Muscle of leg (tissue), 16 donors: ENCODE measurements at places on chromosomes 2 and 18. TPM values are rescaled to one million over a fixed set of nuclear protein-coding genes. Genes with fewer than 3 reads are reported as not detected.

- H3K36me3 ChIP-seq = no peaks in the 10 kb centered on the region
- H3K4me1 ChIP-seq = peaks cover 22% of the 10 kb centered on the region
- H3K27me3 ChIP-seq = peaks cover 3% of the 10 kb centered on the region
- H3K27ac ChIP-seq = no peak overlapping the region
These were observed 134.8 kb downstream of the SH3BP4 start for GRCh38 chr2:235086481-235087184.

- H3K4me1 ChIP-seq = no peaks in the 10 kb centered on the region
- H3K27me3 ChIP-seq = no peaks in the 10 kb centered on the region
- H3K27ac ChIP-seq = no peak overlapping the region
- no peak for DNase-seq
These were observed 104.5 kb downstream of the OSBPL6 start for GRCh38 chr2:178298785-178299212.

- no peak overlapping the region for H3K4me3 ChIP-seq
- H3K27me3 ChIP-seq = no peaks in the 10 kb centered on the region
- no peak overlapping the region for H3K27ac ChIP-seq
These were observed 272.3 kb downstream of the RAD51AP2 start for GRCh38 chr2:17245906-17246305.

The ARHGAP15 gene
- 8.8 TPM for polyA plus RNA-seq

The CTNNA2 gene
- polyA plus RNA-seq = 0.69 TPM

GRCh38 chr2:230821261-230821990 is 43.3 kb upstream of the ITM2C start:
- H3K27me3 ChIP-seq = peaks cover 6% of the 10 kb centered on the region
- peaks cover 26% of the 10 kb centered on the region for H3K36me3 ChIP-seq
- no peak overlapping the region for H3K4me3 ChIP-seq
- no peak overlapping the region for H3K27ac ChIP-seq
- no peak for DNase-seq

The TNFAIP6 gene
- polyA plus RNA-seq = 23.5 TPM

DNA sequence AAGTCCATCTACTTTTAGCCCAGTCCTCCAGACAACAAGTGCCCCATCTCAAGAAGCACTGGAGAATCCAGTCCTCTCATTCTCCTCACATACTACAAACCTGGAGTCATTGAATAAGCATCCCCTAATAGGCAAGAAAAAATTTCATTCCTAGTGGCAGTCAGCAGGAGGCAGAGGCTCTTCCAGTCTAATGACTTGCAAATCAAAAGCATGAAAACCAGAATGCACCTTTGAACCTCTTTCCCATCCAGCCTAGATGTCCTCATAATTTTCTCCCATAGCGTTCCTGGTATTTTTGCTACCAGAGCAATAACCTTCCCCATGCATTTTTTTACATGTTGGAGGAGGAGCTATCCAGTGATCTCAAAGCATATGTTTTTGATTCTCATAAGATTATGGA is 252.6 kb downstream of the TTC32 start:
- no peaks in the 10 kb centered on the region for H3K36me3 ChIP-seq
- H3K4me1 ChIP-seq = no peaks in the 10 kb centered on the region
- H3K4me3 ChIP-seq = no peak overlapping the region
- DNase-seq = peak; percentile 63
- no peaks in the 10 kb centered on the region for H3K27me3 ChIP-seq

The CFAP65 gene
- polyA plus RNA-seq = not detected
